Cortex of kidney (tissue), 1 donor: ENCODE measurements at places on chromosomes 5 and 9.

DNA sequence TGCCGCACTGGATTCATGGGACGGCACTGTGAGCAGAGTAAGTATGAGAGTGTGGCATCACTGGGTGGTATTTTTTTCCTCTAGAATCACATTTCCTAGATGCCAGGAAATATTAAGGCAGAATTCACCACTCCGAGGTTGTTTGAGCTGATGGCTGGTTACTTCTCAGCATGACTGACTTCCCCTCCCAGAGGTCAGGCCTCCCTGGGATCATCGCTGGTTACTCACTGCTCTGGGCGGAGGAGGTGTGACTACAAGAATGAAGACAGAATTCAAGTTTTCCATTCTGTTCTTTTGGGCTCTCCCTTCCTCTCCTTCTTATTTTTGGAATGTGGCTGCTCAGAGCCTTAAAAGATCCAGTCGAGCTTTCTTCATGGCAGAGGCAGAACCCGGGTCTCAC, 76.6 kb upstream of the PRRC1 start:
- DNase-seq, result no peak

DNA sequence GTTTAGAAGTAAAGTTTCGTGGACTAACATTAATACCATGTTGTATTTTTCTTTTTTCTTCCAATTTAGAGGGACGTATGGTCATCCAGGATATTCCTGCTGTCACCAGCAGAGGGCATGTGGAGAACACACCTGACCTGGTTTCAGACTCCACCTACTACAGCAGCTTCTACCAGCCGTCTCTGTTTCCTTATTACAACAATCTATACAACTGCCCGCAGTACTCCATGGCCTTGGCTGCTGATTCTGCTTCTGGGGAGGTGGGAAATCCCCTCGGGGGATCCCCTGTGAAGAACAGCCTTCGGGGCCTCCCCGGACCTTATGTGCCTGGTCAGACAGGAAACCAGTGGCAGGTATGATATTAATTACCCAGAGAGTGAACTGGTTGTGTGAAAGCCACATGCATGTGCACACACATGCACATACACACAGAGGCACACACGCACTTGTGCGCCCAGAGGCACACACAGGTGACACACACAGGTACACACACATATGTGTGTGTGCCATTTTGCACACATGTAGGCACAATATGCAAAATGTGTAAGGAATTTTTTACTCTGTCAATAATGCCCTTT, 52.4 kb downstream of the DMRT1 start:
- DNase-seq, result no peak

- no peak for DNase-seq
Measured at GRCh38 chr9:4084435-4084818, 215.4 kb downstream of the GLIS3 start.

GRCh38 chr9:130675396-130675795, 11.0 kb downstream of the PRDM12 start:
- DNase-seq, result no peak

GRCh38 chr5:149917073-149917676, 27.4 kb downstream of the PDE6A start:
- DNase-seq, result no peak

DNA sequence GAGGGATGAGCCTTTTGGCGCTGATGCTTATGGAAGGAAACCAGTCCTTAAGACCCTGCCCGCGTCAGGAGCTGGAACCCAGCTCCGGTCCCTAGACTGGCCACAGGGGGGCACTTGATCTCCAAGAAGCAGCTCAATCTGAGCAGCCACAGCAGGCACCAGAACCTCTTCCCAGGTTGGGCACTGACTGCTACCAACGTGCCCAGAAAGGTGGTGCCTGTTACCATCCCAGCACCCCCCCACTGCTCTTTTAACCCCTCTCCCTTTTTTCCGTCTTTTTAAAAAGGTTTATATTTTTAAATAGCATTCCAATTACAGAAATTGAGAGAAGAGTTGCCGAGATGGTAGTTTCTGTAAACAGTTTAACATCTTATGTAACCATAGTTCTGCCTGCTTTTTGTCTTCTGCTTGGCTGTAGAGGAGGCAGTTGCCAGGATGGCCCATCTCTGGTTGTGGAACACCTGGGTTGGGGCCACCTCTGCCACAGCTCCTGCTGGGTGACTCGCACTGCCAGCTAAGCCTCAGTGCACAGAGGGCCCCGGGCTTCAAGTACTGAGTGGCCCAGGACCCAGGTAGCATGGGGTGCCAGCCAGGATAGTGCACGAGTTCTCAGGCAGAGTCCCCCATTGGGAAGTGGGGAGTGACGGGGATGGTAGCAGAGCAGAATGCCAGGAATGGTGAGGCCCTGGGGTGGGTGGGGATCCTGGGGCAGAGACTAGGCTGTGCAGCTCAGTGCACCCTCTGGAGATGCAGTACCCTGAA, 62.8 kb downstream of the PFDN1 start:
- no peak for DNase-seq

DNA sequence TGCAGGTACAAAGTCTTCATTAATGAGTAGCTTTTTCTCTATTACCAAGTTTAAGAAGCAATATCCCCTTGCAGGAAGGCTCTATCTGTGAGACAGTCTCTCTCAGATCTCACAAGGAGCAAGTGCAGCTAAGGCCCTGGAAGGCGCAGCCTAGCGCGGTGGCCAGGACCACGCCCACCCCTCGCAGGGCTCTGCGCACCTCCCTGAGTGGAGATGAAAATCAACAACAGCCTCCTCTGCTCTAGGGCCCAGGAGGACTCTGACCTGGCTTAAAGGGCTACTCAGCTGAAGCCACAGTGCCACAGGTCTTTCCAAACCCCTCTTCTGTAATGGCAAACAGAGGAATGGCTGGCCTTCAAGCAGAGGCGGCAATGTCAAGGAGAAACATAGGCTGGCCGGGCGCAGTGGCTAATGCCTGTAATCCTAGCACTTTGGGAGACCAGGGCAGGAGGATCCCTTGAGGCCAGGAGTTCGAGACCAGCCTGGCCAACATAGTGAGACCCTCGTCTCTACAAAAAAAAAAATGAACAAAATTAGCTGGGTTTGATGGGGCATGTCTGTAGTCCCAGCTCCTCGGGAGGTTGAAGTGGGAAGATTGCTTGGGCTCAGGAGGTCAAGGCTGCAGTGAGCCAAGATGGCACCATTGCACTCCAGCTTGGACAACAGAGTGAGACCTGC, 11.9 kb downstream of the SEC16A start:
- no peak for DNase-seq

GRCh38 chr5:136242136-136242535, 49.2 kb upstream of the SMIM32 start:
- DNase-seq, result no peak
